Hindlimb muscle (tissue), 1 donor: ENCODE measurements at places on chromosomes 1 and 21. TPM values are rescaled to one million over a fixed set of nuclear protein-coding genes. Genes with fewer than 3 reads are reported as not detected.

HAO2 gene
- polyA plus RNA-seq: not detected

DNA sequence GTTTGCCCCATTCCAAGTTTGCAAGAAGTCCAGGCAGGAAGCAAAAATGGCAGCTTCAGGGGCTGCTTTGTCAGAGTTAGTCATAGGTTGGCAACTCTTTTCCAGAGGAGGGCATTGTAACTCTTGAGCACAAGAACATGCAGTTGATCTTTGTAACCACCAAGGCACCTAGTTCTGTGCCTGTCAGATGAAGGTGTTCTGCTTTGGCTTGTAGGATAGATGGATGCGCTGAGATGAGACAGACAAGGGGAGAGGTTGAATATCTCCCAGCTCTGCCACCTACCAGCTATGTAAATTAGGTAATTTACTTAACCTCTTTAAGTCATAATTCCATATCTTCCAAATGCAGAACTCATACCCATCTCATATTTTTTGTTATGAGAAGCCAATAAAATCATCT lies 89.3 kb downstream of the ZNF648 start:
- no peak for DNase-seq

- no peak for DNase-seq
Measured at GRCh38 chr1:42336978-42337377, 1.9 kb upstream of the FOXJ3 start.

DNA sequence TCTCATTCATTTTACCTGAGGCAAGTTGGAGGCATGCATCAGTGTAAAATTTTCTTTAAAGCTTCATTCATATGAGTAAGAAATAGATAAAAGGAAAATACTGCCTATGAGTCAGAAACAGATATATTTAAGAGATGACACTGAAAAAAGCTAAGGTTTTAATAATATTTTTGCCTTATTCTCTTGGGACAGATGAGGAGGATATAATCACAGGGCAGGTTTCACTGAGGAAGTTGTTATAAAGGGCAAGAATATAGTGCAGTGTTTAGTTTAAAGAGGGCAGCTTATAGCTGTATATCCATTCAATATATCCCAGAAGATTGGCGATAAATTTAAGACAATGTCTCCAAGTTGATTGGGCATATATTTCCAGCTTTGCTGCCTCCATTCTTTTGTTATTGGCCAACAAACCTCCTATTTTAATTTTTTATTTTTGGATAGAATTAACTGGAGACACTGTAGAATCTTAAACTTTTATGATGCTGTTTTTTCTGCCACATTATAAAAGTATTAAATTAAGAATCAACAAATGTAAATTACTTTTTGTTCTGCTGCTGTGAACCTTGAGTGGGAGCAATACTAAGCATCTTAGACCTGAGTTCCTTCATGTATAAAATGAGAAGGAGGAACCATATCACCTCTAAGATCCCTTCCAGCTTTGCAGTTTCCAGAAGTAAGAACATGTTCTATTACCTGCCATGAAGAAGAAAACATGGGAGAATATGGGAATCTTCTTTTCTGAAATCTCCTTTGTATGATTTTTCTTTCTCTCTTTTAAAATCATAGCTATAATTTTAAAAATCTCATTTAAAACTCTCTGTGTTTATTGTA lies 171.6 kb downstream of the S1PR1 start:
- no peak for DNase-seq

TNFRSF8 gene
- polyA plus RNA-seq: 0.34 TPM

GRCh38 chr1:63668298-63668697 lies 75.1 kb downstream of the PGM1 start:
- DNase-seq: no peak

DNA sequence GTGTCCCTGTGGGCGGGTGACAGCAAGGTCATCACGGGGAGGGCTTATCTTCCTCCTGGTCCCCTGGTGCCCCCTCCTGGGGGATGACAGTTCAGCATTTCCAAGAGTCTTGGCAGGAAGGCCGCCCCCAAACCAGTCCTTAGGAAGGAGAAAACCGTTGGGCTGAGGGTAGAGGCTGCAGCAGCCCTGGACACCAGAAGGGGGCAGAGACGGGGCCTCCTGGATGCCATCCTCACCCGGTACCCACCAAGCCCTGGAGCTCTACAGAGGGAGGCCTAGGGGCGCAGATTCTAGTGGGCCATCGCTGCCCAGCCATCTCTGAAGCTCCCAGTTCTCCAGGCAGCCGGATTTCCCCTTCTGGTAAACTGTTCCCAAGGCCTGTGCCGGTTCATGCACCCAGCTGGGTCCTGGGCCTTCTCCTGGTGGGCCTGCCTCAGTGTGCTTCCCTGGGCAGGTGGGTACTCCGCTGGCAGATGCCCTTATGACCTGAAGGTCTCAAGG lies 14.8 kb upstream of the ZNF669 start:
- DNase-seq: no peak

UBE2U gene
- not detected for polyA plus RNA-seq

CORT gene
- 2.0 TPM for polyA plus RNA-seq

DNA sequence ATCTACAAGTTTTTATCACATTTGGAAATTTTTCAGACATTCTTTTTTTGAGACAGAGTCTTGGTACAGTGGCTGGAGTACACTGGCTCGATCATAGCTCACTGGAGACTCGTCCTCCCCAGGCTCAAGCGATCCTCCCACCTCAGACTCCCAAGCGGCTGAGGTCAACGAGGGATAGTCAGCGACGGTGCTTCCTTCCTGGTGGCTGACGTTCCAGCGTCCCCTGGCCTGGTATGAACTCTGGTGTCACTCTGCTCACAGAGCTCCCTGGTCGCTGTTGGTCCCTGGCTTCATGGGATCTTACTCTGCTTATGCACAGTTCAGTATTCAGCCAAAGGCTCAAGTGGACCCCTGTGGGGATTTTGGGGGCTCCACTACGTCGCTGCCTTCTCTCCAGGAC lies 3.5 kb upstream of the ARHGEF16 start:
- DNase-seq: no peak

GRCh38 chr1:91683598-91683951 lies 182.9 kb downstream of the CDC7 start:
- DNase-seq: no peak

CLDN8 gene
- polyA plus RNA-seq: not detected

CLDN17 gene
- polyA plus RNA-seq: not detected

DCST2 gene
- polyA plus RNA-seq: 2.1 TPM

- DNase-seq: no peak
Measured at GRCh38 chr1:201983380-201983805, 945 bp downstream of the RNPEP start.

PHTF1 gene
- polyA plus RNA-seq: 15.3 TPM

GREM2 gene
- polyA plus RNA-seq: 2.3 TPM

DNA sequence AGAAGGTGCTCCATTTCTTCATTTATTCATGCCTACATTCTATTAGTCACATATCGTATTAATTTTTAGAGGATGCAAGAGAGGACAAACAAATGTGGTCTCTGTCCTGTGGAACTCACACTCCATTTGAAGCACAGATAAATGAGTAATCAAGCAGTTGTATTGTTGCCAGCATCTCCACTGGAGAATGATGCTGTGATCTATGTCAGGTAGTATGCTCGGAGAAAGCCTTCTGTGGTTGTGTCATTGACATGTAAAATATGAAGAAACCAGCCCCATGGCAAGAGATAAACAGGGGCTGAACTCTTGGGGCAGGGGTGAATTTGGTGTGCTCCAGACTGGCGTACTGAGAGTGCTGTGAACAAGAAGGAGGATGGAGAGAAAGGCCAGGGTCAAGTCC lies 101.2 kb downstream of the FASLG start:
- DNase-seq: no peak

NOC2L gene
- polyA plus RNA-seq: 48.2 TPM

LCE6A gene
- polyA plus RNA-seq: not detected

DNA sequence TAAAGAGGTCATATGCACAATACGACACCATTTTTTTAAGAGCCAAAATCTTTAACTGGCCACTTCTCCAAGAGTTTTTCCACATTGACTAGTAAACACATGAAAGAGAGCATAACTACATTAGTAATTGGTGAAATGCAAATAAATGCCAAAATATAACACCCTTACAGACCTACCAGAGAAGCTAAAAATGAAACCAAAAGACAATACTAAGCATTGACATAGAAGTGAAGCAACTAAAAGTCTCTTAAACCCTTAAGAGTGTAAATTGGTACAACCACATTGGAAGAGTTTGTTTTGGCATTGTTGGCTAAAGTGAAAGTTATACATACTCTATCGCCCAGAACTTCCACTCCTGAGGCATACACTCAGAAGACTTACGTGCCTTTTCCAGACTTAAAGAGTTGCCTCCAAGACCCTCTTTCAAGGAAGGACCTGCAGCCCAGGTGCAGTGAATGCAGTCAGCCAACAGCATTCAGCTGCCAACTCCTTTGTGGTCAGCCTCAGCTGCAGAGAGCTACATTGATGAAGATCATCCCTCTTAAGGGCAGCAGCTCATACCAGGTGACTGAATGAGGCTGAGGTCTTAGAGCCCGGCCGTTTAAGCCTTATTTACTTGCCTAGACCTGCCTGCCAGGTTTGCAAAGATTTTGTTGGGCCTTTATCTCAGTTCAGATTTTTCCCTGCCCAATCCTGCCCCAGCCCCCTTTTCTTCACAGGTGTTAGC lies 839.1 kb upstream of the ADGRL2 start:
- DNase-seq: no peak

DNA sequence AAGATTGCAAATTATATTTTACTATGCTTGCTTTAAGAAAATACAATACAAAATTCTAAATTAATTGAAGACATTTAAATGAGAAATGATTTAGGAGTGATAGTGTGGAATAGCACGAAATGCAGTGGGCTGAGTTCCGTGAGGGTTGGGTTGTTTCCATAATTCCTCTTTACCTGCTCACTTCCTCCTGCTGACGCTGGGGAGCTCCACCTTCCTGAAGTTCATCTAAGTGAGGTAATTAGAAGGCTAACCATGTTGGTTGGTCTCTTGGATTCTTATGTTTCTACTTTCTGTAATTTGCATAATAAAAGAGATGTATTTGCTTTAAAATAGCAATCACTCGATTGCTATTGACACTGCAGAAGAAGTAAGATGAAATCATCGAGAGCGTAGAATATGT lies 4.7 kb downstream of the OR14I1 start:
- DNase-seq: no peak

APCS gene
- not detected for polyA plus RNA-seq

- no peak for DNase-seq
Measured at GRCh38 chr21:42784276-42784675, 95.1 kb downstream of the WDR4 start.

- peak; percentile 52 for DNase-seq
Measured at GRCh38 chr21:33821503-33822322, 93.9 kb downstream of the ATP5PO start.

DISC1 gene
- 7.3 TPM for polyA plus RNA-seq

GRCh38 chr1:97976801-97977200 lies 56.0 kb upstream of the DPYD start:
- no peak for DNase-seq

DNA sequence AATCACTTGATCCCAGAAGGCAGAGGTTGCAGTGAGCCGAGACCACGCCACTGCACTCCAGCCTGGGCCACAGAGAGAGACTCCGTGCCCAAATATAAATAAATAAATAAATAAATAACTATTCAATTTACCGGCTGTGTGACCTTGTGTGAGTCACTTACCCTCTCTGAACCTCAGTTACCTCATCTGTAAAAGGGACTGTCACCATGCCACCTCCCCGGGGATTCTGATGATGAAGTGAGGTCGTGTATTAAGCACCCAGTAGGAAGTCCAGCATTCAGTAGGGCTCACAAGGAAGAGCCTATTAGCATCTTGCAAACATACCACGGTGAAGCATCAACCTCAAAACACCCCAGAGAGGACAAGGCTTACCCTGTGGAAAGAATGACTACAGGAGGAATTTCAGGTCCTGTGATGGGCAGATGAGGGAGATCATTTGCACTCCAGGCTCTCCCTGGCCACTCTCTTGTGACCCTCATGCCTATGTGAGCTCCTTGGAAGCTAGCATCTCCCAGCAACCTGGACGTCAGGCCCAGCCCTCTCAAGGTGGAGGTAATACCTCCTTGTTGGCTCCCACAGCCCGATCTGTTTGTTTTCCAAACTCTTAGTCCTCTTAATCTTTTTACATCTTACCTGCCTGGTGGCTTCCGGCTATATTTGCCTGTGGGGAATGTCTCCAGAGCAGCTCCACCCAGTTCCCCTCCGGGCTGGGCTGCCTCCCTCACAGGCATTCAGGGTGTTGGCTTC lies 7.6 kb upstream of the C1QA start:
- DNase-seq: no peak

GRCh38 chr1:168531615-168532345 lies 12.0 kb downstream of the XCL2 start:
- DNase-seq: no peak
